Stimulated activated CD8-positive, alpha-beta memory T cell treated with anti-CD3 and anti-CD28 coated beads, Interleukin-4, amount 100 ng/mL, for 1 hour (primary cell): ENCODE measurements at places on chromosomes 5 and 9.

DNA sequence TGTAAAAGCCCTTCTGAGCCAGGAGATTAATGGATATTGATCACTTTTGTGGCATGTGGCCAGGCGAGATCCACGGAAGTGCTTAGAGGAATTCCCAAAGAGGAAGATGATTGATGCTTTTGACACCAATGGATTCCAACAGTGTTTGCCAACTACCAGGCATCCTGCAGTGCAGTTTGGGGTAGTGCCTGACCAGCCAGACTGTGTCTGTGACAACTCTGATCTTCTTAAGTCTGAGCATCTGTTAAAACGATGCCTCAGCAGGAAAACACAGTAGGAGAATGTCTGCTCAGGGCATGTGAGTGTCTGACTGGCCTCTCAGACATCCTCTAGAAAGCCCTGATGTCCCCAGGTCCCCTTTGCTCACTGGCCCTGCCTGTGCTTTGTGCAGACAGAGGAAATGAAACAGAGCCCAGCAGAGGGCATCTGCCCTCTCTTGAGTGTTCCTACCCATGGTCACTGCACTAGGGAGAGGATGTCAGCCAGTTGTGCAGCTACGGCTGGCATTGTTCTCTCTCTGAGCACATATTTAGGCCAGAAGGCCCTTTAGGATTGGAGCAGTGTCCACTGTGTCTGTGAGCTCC, 57.0 kb downstream of the TRPC7 start:
- no peak for DNase-seq

DNA sequence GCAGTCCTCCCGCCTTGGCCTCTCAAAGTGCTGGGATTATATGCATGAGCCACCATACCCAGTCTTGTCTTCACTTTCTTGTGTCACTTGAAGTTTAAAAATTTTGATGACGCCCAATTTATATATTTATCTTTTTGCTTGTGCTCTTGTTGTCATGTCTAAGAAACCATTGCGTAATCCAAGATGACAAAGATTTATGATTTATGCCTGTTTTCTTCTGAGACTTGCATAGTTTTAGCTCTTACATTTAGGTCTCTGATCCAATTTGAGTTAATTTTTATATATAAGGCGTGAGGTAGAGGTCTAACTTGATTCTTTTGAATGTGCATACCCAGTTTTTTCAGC, 18.6 kb downstream of the ANKHD1 start:
- DNase-seq, result no peak

DNA sequence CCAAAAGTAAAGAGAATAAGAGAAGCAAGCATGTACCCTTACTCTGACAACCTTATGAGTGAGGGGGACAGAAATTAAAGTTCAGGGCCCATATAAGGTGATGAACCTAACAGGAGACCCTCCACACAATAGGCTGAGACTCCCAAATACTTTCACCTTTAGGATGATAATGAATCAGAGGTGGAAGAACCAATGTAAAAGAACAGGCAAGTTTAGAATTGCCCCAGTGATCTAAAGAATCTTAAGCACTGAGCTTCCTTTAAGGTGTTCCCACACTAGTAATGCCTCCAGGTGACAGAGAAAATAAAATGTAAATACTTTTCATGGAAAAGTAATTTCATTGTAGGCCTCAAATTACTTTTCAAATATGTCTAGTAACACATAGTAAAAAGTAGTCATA, 8.2 kb upstream of the FAM151B start:
- DNase-seq, result no peak

DNA sequence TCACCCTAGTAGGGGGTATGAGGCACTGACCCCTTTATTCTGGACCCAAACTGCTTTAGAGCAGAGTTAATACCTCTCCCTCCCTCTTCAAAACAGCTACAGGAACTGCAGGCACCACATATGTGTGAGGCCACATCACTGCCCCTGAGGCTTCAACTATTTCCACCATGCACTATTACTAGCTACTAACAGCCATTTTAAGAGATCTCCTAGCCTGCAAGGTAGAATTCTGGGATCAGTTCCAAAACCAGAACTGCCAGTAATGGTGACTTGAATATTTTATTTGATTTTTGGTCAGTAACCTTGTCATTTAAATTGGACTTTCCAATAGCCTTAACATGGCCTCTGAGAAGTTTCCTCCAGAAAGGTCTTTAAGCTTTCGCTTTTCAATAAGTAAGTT, 55.3 kb upstream of the FSD1L start:
- DNase-seq, result no peak

GRCh38 chr5:160040471-160040835, 31.5 kb downstream of the TTC1 start:
- no peak for DNase-seq

- no peak for DNase-seq
Observed at GRCh38 chr9:32348106-32348695, 36.2 kb upstream of the ACO1 start.

GRCh38 chr9:1050125-1050895, at the start of gene DMRT2:
TSS of gene DMRT2 (plus strand) at chr9:1050357. CDS start at chr9:1051614, 1,257 bp downstream.
- DNase-seq, result no peak

DNA sequence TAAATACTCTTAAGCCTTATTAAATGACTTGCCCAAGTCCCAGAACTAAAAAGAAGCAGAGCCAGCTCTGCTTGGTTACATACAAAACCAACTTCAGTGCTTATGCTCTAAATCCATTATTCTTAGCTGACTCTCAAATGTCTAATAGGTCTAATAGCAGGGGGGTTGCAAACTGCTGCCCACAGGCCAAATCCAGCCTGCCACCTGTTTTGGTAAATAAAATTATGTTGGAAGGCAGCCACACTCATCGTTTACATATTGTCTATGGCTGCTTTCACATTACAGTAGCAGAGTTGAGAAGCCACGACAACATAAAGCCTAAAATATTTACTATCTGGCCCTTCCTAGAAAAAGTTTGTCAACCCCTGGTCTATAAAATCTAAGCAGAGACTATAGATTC, 69.0 kb downstream of the KLHL3 start:
- no peak for DNase-seq

DNA sequence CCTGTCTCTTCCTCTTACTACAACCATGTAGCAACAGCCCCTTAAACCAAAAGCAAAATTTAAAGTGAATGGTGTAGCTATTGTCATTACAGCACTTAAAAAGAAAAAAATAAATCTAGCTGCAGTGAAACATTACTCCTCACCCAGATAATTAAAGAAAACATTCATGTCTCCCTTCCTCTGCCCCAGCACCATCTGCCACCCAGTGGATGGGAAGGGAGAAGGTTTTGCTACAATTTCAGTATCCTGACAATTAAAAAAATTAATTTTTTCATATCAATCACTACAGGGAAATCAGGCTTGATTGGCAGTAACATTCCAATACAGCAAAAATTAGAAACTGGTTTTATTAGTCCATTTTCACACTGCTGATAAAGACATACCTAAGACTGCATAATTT, 147.4 kb upstream of the PUM3 start:
- no peak for DNase-seq

DNA sequence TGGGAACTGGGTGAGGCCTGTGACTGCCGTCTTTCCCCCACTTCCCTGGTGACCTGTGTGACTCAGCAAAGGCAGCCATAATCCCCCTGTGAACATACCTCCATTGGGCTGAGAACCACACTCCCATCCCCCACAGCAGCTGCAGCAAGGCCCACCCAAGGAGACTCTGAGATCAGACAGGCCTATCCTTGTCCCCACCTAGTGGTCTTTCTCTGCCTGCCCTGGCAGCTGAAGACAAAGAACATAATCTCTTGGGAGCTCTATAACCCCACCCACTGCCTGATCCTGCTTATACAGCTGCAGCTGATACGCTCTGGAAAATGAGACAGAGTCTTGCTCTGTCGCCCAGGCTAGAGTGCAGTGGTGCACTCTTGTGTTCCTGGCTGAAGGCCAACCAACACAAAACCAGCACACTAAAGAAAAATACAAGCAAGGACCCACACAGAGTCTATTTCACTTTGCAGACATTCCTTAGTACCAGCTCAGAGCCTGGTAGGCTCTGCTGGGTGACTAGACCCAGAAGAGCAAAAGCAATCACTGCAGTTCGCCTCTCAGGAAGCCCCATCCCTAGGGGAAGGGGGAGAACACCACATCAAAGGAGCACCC, 106.7 kb downstream of the MCTP1 start:
- DNase-seq, result no peak

- no peak for DNase-seq
Observed at GRCh38 chr9:87436716-87437115, 61.0 kb upstream of the DAPK1 start.

DNA sequence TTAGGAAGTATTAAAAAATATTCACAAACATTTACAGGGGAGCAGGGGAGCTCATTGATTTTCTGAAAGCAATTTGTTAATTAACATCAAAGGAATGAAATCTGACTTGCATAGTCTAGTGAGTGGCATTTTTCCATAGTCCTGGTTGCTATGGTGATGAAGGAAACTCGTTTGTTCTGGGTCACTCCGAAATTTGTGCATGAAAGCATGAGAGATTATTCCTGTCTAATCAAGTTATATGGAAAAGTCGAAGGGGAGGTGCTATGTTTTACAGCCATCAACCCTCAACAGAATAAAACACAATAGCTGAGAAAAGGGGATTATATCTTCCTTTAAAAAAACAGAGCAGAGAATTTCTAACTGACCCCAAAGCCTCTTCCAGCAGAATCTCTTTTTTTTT, 1495.7 kb upstream of the WWC1 start:
- no peak for DNase-seq

GRCh38 chr9:79651251-79651795, 79.6 kb downstream of the TLE4 start:
- no peak for DNase-seq

DNA sequence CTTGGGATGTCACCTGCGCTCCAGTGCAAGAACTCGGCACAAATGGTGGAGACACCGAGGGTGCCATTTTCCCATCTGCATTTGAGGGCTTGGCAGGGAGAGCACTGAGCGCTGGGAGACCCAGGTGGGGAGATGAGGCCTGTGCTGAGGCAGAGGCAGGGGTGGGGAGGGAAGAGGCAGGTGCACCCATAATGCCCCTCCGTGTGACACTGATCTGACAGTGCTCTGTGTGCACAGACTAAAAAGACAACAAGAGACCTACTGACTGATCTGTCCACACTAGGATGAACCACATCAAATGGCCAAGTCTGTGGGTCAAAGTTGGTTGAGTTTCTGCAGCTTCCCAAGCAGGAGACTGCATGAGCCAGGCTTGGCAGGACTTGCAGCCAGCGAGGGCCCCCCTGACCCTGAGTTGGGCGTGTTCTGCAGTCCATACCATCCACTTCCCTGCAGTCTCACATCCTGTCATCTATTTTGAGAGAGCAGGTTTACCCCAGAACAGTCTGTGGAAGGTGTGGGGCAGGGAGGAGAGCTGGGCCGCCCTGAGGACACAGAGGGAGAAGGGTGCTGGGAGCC, 41.9 kb downstream of the NEK6 start:
- DNase-seq, result no peak

DNA sequence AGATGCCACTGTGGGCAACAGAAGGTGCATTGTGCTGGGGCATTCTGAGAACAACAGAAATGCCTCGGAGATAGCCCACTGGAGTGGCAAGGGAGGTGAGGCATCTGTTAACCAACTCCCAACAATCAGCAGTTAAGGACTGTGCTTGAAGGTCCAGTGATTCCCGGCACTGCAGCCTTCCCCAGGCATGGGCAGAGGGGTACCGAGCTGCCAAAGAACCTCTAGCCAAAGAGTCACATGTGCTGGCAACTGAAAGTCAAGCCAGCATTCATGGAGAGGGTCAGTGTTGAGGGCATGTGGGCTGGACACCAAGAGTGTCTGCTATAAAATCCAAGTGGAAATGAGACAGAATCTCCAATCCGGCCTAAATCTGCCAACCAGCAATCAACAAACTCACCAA, 149.6 kb downstream of the ASTN2 start:
- DNase-seq, result no peak

- no peak for DNase-seq
Observed at GRCh38 chr5:168752416-168753190, 173.4 kb upstream of the PANK3 start.

GRCh38 chr9:8832386-8832785, 1032.8 kb upstream of the DMAC1 start:
- no peak for DNase-seq

DNA sequence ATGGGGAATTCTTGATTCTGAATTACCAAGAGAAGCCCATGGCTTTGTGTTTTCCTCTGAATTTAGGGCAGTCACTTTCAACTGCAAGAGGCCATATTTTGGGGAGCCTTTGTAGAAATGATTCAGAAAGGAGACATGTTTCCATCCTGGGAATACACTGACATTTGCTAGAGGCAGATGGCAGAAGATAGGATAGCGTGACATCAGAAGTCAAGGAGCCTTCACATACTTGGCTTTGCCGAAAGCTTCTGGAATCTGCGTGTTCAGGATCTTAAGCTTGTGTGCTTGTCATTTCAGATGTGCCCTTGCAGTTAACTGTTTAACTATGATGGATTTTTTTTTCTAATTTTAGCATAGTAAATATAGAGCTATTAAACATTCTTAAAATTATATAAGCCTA, 296.2 kb downstream of the ARHGEF28 start:
- DNase-seq, result no peak
